ENCODE measurements at places on chromosomes 7 and 10.

GRCh38 chr10:131869344-131869743 is 31.5 kb upstream of the PPP2R2D start:
- DNase-seq, result no peak

DNA sequence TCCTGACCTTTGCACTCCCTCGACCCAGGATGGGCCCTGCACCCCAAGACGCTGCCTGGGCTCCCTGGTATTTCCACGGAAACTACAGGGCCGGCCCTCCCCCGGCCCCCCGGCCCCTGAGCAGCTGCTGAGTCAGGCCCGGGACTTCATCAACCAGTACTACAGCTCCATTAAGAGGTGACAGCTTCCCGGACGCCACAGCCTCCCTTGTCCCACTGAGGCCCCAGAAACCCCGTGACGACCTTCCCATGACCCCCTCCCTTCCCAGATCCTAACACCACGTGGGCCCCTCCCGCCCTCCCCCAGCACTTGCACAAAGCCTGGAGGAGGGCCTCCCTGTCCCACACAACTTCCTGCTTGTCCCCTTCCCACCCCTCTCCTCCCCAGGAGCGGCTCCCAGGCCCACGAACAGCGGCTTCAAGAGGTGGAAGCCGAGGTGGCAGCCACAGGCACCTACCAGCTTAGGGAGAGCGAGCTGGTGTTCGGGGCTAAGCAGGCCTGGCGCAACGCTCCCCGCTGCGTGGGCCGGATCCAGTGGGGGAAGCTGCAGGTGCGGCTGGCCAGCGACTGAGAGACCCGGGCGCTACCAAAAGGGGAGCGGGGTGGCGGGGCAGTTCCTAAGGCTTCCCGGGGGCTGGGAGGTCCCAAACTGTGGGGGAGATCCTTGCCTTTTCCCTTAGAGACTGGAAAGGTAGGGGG is 5.7 kb downstream of the NOS3 start:
- DNase-seq, result no peak

DNA sequence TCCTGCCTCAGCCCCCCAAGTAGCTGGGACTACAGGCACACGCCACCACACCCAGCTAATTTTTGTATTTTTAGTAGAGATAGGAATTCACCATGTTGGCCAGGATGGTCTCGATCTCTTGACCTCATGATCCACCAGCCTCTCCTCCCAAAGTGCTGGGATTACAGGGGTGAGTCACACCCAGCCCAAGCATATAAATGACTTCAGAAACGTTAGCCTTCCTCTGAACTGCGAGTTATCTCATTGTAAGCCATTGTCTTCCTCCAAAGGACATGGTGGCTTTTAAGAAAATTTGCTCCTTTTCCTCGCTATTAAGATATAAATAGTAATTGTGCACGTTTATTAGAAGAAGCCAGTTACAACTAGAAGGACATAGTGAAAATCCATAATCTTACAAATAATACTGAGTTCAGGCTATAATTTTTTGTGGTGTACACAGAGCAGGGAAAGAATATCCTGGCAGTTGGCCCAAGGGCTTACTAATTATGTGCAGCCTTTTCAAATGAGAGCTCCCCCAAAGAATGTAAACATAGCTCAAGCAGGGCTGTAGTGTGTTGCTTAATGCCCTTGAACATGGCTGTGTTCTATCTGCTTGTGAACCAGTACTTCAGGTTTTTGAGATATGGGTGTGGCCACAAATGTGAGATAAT is 495.8 kb downstream of the PARD3 start:
- peak; percentile 94 for DNase-seq

DNA sequence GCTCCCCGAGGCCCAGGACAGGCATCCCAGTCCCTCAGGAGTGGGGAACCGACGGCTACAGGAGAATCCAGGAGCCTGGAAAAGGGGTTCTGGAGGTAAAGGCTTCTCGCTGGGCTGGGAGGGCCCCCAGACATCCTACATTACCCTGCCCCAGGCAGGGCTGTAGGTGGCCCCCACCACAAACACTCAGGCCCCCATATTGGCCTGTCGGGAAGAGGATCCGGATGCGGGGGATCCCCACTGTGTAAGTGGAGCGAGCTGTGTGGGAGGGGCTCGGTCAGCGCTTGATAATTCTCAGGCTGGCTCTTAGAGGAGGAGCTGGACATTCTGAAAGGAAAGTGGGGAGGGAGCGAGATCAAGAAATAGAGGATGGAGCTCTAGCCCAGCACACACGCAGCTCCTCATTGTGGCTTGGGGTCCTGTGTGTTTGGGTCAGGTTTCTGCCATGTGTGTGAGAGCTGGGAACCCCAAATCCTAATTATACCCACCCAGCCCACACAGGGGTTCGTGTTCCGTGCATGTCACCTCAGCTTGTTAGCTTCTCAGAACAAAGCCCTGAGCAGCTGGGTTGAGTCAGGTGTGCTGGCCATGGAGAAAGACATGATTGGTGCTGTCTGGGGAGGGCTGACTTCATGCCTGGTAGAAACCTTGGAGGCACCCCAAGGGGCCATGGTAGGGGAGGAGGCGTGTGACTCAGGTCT is 49.4 kb downstream of the ZNF467 start:
- DNase-seq, result no peak

- no peak for DNase-seq
These were observed 46.3 kb downstream of the PHYHIPL start for GRCh38 chr10:59222788-59223187.

- no peak for DNase-seq
These were observed 83.1 kb downstream of the LRRN3 start for GRCh38 chr7:111173990-111174389.

All from NCI-H748 treated with DMSO at 0.1 percent for 48 hours (cell line).